ENCODE measurements at places on chromosomes 11 and 22.

DNA sequence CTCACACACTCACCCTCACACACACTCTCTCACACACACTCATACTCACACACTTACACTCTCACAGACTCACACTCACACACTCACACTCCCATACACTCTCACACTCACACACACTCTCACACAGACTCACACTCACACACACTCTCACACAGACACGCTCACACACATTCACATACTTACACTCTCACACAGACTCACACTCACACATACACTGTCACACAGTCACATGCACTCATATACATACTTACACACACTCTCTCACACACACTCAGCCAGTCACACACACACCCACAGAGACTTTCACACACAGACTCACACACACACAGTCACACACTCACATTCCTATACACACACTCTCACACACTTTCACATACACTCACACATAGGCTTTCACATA lies 1478.8 kb downstream of the BRD1 start:
- H3K27me3 ChIP-seq: peaks cover 5% of the 10 kb centered on the region
- no peaks in the 10 kb centered on the region for H3K36me3 ChIP-seq
- H3K4me3 ChIP-seq: no peak overlapping the region
- no peak for DNase-seq
- no peaks in the 10 kb centered on the region for H3K4me1 ChIP-seq

GRCh38 chr22:19139001-19139356 lies 5.5 kb downstream of the ESS2 start:
- no peak for DNase-seq
- no peak overlapping the region for H3K27ac ChIP-seq
- peaks cover 8% of the 10 kb centered on the region for H3K4me1 ChIP-seq
- no peak overlapping the region for H3K4me3 ChIP-seq
- H3K27me3 ChIP-seq: no peaks in the 10 kb centered on the region

DNA sequence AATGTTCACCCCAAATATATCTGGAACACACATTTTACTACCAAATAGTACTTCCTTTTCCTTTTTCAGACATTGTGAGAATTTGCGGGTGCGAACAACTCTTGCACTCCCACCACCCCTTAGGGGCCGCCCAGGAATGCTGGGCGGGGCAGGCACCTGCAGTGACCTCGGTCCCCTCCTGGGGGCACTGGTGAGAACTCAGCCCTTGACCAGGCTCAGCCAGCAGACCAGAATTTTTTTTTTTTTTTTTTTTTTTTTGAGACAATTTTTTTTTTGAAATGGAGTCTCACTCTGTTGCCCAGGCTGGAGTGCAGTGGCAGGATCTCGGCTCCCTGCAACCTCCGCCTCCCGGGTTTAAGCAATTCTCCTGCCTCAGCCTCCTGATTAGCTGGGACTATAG lies 75.8 kb downstream of the ARHGAP8 start:
- H3K4me1 ChIP-seq: no peaks in the 10 kb centered on the region
- H3K27me3 ChIP-seq: no peaks in the 10 kb centered on the region
- no peaks in the 10 kb centered on the region for H3K36me3 ChIP-seq
- no peak for DNase-seq

- H3K27me3 ChIP-seq: no peaks in the 10 kb centered on the region
- no peak for DNase-seq
- no peak overlapping the region for H3K4me3 ChIP-seq
- H3K36me3 ChIP-seq: no peaks in the 10 kb centered on the region
These were observed 181.5 kb downstream of the FAM76B start for GRCh38 chr11:95608093-95608492.

GRCh38 chr22:31244943-31245451 lies 32.9 kb downstream of the LIMK2 start:
- DNase-seq: no peak
- H3K36me3 ChIP-seq: no peaks in the 10 kb centered on the region
- no peaks in the 10 kb centered on the region for H3K27me3 ChIP-seq
- H3K4me3 ChIP-seq: no peak overlapping the region

- no peak for DNase-seq
- no peak overlapping the region for H3K27ac ChIP-seq
- H3K36me3 ChIP-seq: no peaks in the 10 kb centered on the region
These were observed 417.9 kb upstream of the DDI1 start for GRCh38 chr11:103618528-103618927.
